Karpas-422 (cell line): ENCODE measurements at places on chromosomes 2 and 18. TPM values are rescaled to one million over a fixed set of nuclear protein-coding genes. Genes with fewer than 3 reads are reported as not detected.

DNA sequence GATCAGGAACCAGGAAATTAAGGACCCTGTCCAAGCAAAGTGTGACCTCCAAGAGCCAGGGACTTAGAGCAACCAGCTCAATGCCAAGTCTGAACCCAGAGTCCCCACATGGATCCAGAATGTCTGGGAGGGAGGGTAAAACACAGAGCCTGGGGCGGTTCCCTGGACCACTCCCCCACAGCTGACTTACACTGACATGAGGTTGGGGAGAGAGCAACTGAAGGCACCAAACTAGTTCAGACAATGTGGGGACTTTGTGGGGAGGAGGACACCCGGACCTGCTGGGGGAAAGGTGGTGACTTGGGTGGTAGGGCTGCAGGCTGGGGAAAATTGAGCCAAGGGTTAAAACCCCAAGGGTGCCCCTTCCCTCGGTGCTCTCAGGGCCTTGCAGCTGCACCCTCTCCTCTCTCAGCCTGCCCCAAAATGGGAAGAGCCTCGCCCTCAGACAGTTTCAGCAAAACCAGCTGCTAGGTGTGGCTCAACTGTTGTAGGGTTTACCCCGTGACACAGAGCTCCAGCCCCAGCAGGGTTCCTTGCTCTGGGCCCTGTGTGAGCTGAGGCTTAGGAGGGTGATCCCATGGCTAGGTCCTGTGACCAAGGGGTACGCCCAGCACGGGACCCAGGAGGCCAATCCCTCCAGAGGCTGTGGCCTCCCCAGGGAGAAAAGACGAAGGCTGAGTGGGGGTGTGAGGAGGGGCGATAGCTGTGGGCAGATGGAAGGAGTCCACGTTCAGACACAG is 28.6 kb downstream of the MARCO start:
- no peak overlapping the region for H3K4me3 ChIP-seq
- no peaks in the 10 kb centered on the region for H3K27me3 ChIP-seq
- no peak for DNase-seq
- no peaks in the 10 kb centered on the region for H3K4me1 ChIP-seq
- no peak overlapping the region for H3K27ac ChIP-seq

- no peak for DNase-seq
- 0 out of 2 replicates have a peak, but pooled peaks cover 2% of the 10 kb centered on the region for H3K4me1 ChIP-seq
- no peak overlapping the region for H3K4me3 ChIP-seq
- no peaks in the 10 kb centered on the region for H3K27me3 ChIP-seq
These were observed 3.2 kb downstream of the GPR17 start for GRCh38 chr2:127649100-127649611.

DNA sequence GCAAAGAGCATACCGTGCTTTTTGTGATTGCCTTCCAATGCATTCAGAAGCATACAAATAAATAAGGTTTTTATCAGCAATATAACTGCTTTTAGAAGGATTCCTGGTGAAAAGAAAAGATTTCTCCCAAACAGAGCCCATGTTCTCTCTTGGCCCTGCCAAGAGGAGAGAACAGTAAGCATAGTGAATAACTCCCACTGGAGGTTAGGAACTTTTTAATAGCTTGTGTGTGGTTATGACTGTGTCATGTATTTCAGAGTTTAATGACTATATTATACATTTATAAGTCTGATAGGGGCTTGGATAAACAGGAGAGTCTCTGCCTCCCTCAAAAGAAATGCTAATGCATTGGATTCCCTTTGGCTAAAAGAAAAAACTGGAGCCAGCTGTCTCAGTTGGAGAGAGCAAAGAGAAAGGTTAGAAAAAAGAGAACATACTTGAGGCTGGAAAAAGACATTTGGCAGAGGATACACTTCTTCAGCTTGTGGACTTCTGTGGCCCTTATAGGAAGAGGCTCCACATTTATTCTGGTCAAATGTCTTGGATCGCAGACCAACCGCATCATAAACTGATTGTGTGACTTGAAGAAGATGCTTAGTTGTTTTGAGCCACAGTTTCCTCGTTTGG is 63.0 kb upstream of the SPRED2 start:
- no peak overlapping the region for H3K27ac ChIP-seq
- no peak for DNase-seq
- H3K4me1 ChIP-seq = no peaks in the 10 kb centered on the region
- H3K27me3 ChIP-seq = peaks cover 3% of the 10 kb centered on the region; the same call in 1 of the 2 replicates

The RMDN2 gene
- total RNA-seq = 2.5 and 6.5 TPM in 2 replicates

The CETN1 gene
- total RNA-seq = not detected in 2 replicates

The POTEC gene
- not detected in 2 replicates for total RNA-seq

DNA sequence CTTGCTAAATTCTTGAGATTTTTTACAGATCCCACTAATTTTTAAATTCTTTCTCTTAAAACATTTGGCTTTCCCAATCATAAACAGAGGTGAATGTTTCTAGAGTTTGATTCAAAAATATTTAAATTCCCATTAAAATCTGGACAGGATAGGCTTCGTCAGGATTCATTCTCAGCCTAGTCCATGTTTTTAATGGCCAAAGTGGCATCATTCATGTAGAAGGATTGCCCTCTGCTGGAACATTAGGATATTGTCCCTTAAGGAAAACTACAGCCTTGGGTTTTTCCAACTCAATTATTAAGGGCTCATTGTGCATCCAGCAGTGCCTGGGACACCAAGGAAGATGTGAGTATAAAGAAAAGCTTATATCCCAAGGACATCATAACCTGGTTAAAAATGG is 71.7 kb downstream of the TPGS2 start:
- no peaks in the 10 kb centered on the region for H3K27me3 ChIP-seq
- H3K4me1 ChIP-seq = peaks cover 30% of the 10 kb centered on the region
- H3K36me3 ChIP-seq = no peaks in the 10 kb centered on the region; the same call in 1 of the 2 replicates
- peak; percentile 76 for DNase-seq

DNA sequence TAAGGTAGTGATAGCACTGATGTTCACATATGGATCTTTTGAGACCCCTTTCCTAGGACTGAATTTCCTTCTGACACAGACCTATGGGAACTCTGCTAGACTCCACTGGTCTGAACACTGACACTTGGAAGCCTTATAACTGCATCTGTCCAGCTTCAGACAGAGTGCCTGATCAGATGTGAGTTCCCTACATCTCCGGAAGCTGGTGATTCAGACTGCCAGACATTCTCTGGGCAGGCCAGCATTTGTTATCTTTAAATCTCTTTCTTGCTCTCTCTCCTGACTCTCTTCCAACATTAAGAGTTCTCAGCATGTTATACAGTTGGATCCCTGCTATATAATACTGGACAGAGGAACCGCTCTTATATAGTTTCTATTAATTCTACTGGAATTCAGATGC is 408.5 kb downstream of the ZEB2 start:
- peaks cover 2% of the 10 kb centered on the region for H3K4me1 ChIP-seq
- H3K4me3 ChIP-seq = no peak overlapping the region
- DNase-seq = no peak
- no peaks in the 10 kb centered on the region for H3K36me3 ChIP-seq
- no peaks in the 10 kb centered on the region for H3K27me3 ChIP-seq

GRCh38 chr18:69580107-69580506 is 179.4 kb downstream of the DOK6 start:
- H3K4me3 ChIP-seq = no peak overlapping the region
- DNase-seq = no peak
- H3K27me3 ChIP-seq = no peaks in the 10 kb centered on the region
- H3K36me3 ChIP-seq = no peaks in the 10 kb centered on the region
- no peaks in the 10 kb centered on the region for H3K4me1 ChIP-seq
- no peak overlapping the region for H3K27ac ChIP-seq

GRCh38 chr18:47342566-47342965 is 91.1 kb upstream of the SKOR2 start:
- H3K27ac ChIP-seq = no peak overlapping the region
- no peaks in the 10 kb centered on the region for H3K4me1 ChIP-seq
- no peak overlapping the region for H3K4me3 ChIP-seq

The CRYGD gene
- total RNA-seq = not detected in 2 replicates

DNA sequence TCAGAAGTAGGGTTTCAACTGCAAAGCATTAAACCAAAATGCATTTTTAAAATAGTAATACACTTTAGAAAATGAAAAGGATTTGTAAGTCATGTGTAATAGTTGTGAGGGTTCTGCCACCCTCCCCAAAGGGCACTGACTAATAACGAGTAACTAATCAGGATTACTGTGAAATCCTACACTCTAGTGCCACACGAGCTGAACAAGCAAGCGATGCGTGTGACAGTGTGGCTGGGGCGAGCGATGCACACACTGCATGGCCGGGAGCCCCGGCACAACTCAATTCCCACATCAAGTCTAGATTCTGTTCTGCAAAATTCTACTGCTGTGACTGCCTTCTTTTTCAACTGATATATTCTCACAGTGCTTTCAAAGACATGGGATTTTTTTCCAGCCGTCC is 156.4 kb downstream of the SEPTIN10 start:
- peak; percentile 63 for DNase-seq
- H3K4me1 ChIP-seq = peaks cover 13% of the 10 kb centered on the region
- no peaks in the 10 kb centered on the region for H3K36me3 ChIP-seq
- H3K4me3 ChIP-seq = no peak overlapping the region
- peak overlapping the region; percentile 41 for H3K27ac ChIP-seq

The ANKRD30BL gene
- total RNA-seq = not detected in 2 replicates

DNA sequence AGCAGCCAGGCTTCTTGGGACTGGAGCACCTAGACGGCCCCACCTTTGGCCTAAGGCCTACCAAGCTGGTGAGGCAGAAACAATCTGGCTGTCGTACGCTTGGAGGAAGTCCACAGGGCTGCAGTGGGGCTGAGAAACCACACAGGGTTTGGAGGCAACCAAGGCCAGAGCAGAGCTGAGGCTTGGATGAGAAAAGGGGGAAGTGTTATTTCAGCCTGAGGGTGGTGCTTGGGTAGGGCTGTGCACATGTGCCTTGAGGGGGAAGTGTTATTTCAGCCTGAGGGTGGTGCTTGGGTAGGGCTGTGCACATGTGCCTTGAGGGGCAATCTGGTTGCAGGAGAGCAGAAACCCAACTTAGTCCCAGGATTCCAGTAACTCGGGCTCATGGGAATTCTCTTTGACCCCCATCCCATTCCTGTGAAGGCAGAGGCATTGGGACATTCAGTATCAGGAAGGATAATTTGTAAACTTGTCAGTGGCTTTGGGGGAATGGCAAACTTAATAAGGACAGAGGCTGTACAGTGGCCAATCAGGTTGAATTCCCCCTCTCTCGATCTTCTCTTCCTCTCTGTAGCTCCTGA is 971 bp upstream of the FBXO41 start:
- H3K27ac ChIP-seq = peak overlapping the region; percentile 97
- H3K4me1 ChIP-seq = peaks cover 36% of the 10 kb centered on the region
- DNase-seq = peak; percentile 98
- H3K4me3 ChIP-seq = peak overlapping the region; percentile 85
- H3K27me3 ChIP-seq = no peaks in the 10 kb centered on the region; the same call in 1 of the 2 replicates

The CPO gene
- total RNA-seq = not detected in 2 replicates

The MDH1B gene
- total RNA-seq = 1.7 and 2.8 TPM in 2 replicates

DNA sequence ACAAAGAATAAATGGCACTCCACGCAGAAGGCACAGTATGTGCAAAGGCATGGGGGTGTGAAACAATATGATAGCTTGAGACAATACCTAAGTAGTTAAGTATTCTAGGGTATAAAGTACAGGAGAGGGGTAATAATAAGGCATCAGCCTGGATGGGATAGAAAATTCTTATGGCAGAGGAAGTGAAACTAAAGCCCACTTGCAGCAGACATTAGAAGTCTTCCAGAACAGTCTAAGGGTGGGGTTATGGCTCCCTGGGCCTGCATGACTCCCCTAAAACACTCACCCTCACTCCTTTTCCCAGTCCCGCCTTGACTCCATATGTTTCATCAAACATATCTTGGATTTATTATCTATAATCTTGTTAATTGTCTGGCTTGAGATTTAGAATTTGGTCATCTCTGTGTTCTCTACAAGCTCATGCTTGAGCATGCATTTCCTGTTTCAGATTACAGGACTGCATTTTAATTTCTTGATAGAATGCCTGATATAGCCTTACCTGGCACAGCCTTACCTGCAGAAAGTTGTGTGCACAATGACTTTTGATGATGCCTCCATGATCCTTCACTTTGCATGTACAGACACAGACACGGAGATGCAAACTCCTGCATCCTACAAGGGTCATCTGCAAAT is 28.5 kb upstream of the TMBIM1 start:
- no peaks in the 10 kb centered on the region for H3K36me3 ChIP-seq
- H3K4me1 ChIP-seq = peaks cover 55% of the 10 kb centered on the region
- H3K27me3 ChIP-seq = no peaks in the 10 kb centered on the region
- H3K27ac ChIP-seq = peak overlapping the region; percentile 67
- peak; percentile 74 for DNase-seq

The CNDP1 gene
- 0.11 TPM in 1 of 2 replicates, not detected in the other for total RNA-seq

DNA sequence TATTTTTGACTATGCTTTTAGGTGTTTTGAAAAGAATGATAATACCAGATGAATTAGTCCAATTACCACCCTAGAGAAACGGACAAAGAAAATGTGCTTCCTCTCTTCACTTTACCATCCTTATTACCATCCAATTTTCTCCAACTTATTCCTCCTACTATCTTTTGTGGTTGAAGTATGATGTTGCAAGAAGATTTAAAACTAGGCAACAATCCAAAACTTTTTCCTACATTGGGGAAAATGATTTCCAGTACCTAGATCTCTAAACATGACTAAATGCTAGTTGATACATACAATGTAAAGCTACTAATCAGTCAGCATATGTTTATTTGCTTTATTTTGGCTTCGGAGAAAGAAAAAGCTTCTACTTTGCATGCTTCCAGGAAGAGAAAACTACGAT is 355.0 kb upstream of the LYPD1 start:
- no peak overlapping the region for H3K4me3 ChIP-seq
- no peaks in the 10 kb centered on the region for H3K27me3 ChIP-seq
- DNase-seq = no peak
- no peaks in the 10 kb centered on the region for H3K36me3 ChIP-seq
- H3K4me1 ChIP-seq = no peaks in the 10 kb centered on the region

The NFATC1 gene
- 42.9 and 46.1 TPM in 2 replicates for total RNA-seq

DNA sequence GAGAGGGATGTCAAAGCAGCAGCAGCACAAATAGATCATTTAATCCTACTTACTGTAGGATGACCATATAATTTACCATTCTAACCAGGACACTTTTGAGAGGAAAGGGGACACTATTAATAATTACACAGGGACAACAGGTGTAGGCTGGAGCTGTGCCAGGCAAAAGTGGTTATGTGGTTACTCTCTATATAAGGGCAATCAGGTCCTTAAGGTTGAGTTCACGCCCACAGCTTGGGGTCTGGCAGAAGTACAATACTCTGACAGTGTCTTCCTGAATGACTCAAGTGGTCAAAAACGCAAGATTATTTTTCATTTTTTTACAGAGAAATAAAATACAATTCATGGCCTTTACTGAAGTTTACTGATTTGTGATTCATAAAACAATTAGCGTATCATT is 2.8 kb downstream of the PREPL start:
- H3K36me3 ChIP-seq = no peaks in the 10 kb centered on the region
- H3K27ac ChIP-seq = no peak overlapping the region
- no peak overlapping the region for H3K4me3 ChIP-seq
- DNase-seq = no peak

- DNase-seq = peak; percentile 60
- no peak overlapping the region for H3K27ac ChIP-seq
- no peaks in the 10 kb centered on the region for H3K27me3 ChIP-seq
- no peak overlapping the region for H3K4me3 ChIP-seq
- no peaks in the 10 kb centered on the region for H3K4me1 ChIP-seq
- H3K36me3 ChIP-seq = no peaks in the 10 kb centered on the region
These were observed 52.5 kb downstream of the AQP4 start for GRCh38 chr18:26813043-26813442.

The LONRF2 gene
- total RNA-seq = not detected in 2 replicates

The UNC80 gene
- total RNA-seq = 0.04 and 0.11 TPM in 2 replicates

GRCh38 chr2:134410831-134411231 is 157.0 kb downstream of the MGAT5 start:
- H3K36me3 ChIP-seq = no peaks in the 10 kb centered on the region
- H3K4me1 ChIP-seq = peaks cover 55% of the 10 kb centered on the region
- peak overlapping the region; percentile 97 for H3K27ac ChIP-seq
- no peaks in the 10 kb centered on the region for H3K27me3 ChIP-seq
- DNase-seq = no peak
- H3K4me3 ChIP-seq = peak overlapping the region; percentile 41; the same call in 1 of the 2 replicates

- no peaks in the 10 kb centered on the region for H3K27me3 ChIP-seq
- no peak for DNase-seq
- no peak overlapping the region for H3K27ac ChIP-seq
These were observed 435.5 kb upstream of the MMADHC start for GRCh38 chr2:150023044-150023443.
